ENCODE measurements at places on chromosomes 2 and 18.
A peak's percentile ranks its signal among the peaks of the same experiment; 100 is the strongest.

DNA sequence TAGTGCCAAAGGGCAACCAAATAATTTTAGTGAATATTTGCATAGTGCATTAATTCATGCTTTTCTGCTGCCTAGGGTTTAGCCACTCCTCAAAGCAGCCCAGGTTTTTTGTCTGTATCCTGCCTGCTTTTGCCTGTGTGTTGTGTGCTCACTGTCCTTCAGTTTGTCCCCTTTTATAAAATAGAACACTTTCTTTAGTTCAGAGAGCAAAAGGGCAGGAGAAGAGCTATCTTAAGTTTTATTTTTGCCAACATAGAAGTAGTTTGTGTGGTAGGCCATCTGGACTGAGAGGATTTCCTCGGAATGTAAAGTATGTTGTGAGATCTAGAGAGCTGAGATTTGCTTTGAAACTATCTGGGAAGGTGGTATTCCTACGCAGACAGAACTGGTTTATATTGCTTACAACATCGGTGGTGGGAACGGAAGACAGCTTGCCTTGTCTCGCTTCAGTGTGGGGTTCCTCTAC, 64.9 kb downstream of the EML4 start:
- DNase-seq: peak; percentile 38

DNA sequence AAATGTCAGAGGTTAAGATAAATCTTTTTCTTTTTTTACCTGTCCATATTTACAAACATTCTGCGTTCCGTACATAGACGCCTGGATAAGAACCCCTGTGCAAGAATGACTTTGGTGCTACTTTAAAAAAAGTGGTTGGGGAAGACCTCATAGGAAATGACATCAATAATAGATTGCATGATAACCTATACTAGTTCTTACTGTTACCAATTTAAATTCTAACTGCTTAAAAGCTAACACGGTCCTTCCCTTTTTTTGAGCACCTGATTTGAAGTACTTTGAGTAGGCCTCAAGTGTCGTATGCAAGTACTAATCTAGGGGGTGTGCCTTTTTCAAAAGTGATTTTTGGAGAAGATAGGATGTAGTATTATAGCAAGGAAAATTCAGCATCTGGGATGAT, 2.1 kb downstream of the SLC39A10 start:
- DNase-seq: peak; percentile 6

GRCh38 chr2:175792199-175792598, 209.9 kb downstream of the LNPK start:
- no peak for DNase-seq

DNA sequence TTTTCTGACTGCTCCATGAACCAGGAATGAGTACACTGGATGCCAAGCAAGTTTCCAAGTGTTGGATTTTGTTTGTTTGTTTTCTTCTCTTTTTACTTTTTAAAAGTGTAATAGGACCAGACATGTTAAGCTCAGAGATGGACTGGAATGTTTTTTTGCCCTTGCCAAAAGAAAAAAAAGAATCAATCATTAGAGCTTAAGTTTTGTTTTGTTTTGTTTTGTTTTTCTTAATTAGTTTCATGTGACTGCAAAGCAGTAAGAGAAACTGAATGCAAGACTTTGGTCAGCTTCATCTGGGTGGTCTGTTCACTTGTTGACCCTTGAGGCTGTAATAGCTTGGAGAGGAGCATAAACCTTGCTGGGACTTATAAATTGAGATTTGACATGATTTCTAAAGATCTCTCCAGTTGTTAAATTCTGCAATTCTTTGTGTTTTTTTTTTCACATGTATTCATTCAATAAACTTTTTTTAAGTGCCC, 42.4 kb upstream of the SLC1A4 start:
- no peak for DNase-seq

DNA sequence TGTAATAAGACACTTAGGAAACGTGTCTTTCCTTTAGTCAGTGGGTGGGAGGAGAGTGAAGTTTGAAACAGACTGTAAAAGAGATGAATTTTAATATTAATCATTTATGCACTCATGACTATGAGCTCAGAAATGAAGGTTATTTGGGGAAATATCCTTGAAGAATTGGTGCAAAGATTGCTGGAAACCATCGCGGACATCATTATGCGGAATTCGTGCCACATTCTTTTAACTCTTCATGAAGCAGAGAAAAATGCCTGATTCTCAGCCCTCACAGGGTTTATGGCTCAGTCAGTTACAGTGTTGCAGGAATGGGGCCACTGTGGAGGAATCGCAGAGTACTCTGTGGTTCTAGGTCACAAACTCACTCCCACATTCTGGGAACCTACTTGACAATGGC, 109.7 kb downstream of the RGPD3 start:
- DNase-seq: no peak
